ENCODE measurements at places on chromosomes 6 and 20. TPM values are rescaled to one million over a fixed set of nuclear protein-coding genes. Genes with fewer than 3 reads are reported as not detected.

Gene BMP5
- not detected for total RNA-seq

Gene LY6G6F
- not detected for total RNA-seq

Gene TSBP1
- not detected for total RNA-seq

Gene BRPF3
- total RNA-seq, result 8.0 TPM

Gene JAG1
- total RNA-seq, result 93.1 TPM

DNA sequence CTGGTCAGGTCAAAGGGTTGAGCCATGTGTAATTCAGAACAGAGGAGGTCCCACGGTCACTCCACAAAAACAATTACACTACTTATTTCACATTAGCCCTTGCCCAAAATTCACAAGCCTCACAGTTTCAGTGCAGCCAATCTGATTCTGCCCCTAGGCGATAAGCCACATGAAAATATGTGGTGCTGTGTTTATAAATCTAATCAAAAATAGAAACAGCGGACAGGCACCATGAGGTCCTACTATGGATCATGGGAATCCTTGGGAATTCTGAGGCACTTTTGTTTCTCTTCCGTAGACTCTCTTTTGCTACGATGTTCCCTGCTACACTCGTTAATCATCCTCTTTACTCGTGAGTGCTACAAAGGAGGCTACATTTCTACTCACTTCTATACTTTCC lies 476.1 kb downstream of the TFAP2A start:
- no peak for DNase-seq

DNA sequence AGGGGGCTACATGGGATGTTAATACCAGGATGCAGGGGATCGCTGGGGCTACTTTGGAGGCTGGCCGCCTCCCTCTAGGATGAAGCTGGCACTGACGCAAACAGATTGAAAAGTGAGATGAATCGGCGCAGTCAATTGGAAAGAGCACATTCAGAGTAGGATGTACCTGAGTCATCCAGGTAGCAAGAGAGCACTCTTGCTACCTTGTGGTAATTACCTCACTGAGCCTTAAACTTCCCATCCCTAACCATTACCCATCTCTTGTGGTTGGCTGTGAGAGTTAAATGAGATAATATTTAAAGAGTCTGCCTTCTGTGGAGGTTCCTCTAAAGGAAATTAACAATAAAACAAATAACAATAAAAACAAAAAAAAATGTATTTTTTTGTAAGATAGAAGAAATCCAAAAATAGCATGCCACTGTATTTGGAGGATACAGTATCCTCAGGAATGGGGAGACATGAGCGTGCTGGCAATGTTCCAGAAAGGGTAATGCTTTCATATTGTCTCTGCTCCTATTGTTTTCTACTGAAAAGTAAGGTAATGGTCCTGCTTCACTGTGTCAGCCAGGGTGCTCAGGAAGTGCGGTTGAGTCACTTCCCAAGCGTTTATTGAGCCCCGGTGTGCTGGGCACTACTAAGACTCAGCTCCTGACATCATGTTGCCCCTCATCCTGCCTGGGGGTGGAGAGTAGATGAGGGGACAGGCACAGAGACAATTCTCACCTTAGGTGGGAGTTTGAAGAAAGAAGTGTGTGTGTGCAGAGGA lies 301.1 kb downstream of the EYA4 start:
- peak; percentile 2 for DNase-seq

- no peak for DNase-seq
Measured at GRCh38 chr6:99016355-99016754, 68.6 kb upstream of the FBXL4 start.

DNA sequence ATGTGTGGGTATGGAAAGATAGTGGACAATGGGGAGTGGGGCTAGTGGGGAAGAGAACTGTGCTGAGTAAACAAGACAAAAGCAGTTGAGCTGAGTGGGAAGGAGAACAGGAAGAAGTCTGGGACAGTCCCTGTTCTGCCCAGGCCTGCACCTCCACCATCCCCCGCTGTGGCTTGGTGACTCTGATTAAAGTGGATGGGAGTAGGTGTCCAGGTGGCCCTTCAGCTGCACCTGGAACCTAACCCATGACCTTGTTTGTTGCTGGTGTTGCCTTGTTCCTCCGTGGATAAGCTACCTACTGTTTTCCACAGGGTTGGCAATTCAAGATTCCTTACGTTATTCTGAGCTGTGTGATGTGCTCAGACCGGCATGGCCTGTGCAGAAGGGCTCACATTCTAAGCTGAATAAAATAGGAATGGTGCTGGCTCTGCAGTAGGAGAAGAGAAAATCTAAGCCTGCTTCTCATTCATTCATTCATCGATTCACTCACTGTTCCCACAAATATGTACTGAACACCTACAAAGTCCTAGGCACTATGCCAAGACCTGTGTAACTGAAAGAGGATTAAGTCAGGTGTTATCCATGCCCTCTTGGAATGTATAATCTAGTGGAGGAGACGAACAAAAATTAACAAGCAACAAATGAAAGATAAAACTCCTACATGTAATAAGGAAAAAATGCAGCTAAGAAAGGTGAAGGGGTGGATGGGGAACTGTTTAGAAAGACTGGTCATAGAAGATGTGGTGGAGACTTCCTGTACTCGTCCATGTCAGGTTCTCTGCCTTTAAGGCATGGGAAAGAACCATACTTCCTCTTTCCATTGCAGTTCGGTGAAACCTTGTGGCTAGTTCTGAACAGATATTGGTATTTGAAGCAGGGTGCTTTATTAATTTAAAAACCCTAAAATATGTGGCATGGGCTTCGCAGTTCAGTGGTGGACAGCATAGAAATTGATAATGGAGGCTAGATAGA lies 10.1 kb upstream of the CALHM6 start:
- DNase-seq, result no peak

DNA sequence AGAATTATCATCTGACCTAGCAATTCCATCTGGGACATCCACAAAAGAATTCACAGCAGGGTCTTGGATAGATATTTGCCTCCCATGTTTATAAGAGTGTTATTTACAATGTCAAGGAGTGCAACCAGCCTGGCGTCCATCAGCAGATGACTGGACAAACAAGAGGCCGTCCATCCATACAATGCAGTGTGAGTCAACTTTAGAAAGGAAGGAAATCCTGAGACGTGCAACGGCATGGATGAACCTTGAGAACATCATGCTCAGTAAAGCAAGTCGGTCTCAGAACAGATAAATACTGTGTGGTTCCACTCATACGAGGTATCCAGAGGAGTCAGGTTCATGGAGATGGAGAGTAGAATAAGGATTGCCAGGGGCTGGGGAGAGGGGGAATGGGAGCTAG lies 46.4 kb downstream of the FOXF2 start:
- no peak for DNase-seq

DNA sequence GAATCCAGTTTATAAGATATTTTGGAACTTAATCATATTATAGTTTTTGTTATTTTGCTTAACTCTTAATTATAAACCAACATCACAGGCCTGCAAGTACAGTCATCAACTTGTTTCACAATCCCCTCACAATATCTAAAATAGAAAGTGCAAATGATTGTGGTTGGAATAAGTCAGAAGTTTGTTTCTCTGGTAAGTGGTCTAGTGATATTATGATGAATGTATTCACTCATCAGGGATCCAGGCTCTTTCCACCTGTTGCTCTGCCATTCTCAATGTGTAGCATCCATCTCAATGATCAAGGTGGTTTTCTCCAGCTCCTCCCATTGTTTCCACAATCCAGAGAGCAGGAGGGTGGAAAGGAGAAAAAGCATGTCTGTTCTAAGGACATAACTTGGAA lies 54.2 kb downstream of the OPN5 start:
- no peak for DNase-seq

GRCh38 chr6:157658301-157658700 lies 164.7 kb upstream of the SNX9 start:
- no peak for DNase-seq

GRCh38 chr6:33620856-33621710 lies at the start of gene ITPR3:
ITPR3 (plus strand) TSS chr6:33621322; CDS start chr6:33621603, 281 bp downstream.
- DNase-seq, result no peak

DNA sequence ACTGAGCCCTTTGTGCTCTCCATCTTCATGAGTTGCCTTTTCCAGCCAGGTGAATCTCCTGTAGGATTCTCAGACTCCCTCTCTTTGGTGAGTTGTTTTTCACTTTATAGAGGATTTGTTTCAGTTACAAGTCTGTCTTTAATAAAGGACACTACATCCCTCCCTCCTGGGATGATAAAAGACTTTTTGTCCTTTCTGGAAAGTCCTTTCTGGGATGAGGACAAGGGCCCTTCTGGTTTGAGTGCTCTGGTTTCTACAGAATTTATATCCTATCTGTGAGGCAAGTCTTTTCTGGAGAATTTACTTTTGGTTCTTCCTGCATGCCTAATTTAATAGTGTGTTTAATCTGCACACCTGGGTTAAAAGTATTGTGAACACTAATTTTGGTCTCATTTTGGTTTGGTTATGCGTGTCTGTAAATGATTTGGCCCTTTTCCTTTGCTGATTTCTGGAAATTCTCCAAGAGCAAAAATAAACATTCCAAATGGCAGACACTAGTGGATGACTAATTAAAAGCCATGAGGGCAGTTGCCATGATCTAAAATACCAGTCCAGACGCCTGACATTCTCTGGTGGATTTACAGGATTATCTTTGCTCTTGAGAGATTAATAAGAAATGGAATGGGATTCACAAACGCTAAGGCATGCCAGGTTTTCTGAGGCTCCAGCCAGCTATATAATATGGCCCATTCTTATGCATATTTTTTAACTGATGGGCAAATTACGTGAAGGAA lies 44.8 kb downstream of the TCP11 start:
- peak; percentile 33 for DNase-seq

- DNase-seq, result no peak
Measured at GRCh38 chr6:30530014-30530413, 26.3 kb downstream of the GNL1 start.

DNA sequence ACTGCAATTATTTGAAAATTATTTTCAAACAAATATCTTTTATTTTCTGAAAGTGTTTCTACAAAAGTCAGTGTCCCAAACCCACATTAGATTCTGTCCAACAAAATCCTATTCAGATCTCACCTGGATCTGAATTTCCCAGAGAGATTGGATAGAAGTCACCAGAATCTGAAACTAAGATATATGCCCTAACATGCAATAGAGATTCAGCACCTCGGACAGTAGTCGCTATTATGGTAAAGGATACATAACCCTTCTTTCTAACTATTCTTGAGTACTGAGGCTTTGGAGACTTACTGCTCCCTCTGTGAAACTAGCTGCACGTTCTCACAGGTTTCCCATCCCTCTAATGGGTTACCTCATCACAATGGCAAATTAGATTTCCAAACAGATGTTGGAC lies 151.4 kb downstream of the ID4 start:
- no peak for DNase-seq

DNA sequence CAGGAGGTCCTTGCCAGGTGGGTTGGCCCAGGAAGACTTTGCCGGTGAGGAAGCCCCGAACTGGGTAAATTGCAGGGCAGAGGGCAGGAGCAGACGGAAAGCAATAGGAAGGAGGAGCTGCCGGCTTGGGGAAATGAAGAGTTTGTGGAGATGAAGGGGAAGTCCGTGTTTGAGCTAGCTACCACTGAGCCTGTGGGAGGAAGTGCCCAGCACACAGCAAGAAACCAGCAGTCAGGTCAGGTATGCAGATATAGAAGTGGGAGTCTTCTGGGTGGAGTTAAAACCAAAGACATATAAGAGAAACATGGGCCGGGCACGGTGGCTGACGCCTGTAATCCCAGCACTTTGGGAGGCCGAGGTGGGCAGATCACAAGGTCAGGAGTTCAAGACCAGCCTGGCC lies 34.7 kb downstream of the CD24 start:
- no peak for DNase-seq

GRCh38 chr6:3453413-3454272 lies 3.2 kb downstream of the SLC22A23 start:
- DNase-seq, result no peak

DNA sequence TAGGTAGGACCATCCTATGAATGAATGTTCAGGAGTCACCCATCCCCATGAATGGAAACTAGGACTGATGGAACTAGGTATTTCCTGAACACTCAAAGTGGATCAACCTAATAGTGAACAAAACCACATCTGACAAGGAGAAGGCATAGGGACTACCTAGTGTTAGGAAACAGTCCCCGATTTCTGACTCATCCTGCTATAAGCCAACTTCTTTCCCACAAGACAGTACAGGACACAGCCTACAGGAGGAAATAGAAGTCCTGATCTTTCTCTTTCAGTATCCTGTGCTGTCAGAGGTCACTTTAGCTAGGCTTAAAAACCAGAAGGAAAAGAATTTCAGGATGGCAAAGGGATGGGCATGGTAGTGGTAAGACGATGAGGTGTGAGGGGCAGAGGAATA lies 19.5 kb upstream of the GMDS start:
- no peak for DNase-seq

- no peak for DNase-seq
Measured at GRCh38 chr6:44276667-44277640, 6.7 kb downstream of the TMEM151B start.

DNA sequence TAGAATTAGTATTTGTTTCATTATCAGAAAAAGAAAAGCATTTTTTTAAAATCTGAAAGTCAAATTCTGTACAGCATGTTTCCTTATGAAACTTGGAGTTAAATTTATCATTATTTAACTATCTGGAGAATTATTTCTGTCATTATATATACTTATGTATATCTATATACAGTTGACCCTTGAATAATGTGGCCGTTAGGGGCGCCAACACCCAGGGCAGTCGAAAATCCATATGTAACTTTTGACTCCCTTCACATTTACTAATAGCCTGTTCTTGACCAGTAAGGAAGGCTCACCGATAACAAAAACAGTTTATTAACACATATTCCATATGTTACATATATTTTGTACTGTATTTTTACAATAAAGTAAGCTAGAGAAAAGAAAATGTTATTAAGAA lies 341.2 kb downstream of the ADGRB3 start:
- no peak for DNase-seq

- DNase-seq, result no peak
Measured at GRCh38 chr20:35618263-35619131, 2.9 kb downstream of the SPAG4 start.

GRCh38 chr20:23710771-23711170 lies 21.9 kb upstream of the CST4 start:
- DNase-seq, result no peak

DNA sequence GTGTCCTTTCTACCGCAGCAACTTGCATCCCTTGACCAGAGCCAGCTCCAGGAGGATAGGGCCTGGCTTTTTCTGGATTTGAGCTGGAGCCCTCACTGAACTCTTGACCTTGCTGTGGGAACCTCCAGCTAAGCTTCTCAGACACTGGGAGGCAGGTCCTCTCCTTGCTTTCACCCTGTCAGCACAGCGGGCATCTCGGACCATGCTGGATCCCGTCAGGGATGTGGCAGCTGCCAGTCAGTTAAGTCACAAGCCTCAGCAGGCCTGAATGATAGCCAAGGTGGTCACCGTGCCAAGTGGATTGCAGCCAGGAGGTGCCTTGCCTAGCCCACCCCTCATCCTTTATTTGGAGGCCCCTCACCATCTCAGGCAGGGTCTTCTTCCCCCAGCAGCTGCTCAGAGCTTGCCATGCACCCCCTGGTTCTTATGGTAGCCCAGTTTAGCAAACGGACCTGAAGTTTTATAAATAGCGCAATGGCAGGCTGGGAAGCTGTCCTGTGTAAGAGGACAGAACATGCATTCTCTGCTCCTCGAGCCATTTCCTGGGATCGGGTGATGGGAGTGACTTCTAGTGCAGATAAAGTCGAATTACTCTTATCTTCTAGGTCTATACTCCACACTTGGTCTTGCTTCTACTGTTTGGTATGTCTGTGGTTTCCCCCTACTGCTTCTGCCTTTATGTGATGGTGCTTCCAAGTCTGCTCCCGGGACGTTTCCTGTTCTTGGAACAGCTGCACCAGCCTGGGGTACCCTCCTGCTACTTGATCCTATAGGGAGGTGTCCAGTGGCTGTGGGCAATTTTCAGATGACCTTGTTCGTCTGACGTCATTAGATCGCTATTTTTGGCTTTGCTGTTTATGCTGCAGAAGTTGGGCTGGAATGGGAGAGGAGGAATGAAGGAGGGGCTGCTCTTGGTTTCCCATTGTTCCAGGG lies 7.1 kb upstream of the MYLK2 start:
- no peak for DNase-seq

All from pulmonary artery endothelial cell (primary cell).